ENCODE measurements at places on chromosomes 12 and 14. TPM values are rescaled to one million over a fixed set of nuclear protein-coding genes. Genes with fewer than 3 reads are reported as not detected.

Gene TMEM30B
- 10.0 TPM for polyA plus RNA-seq

Gene RAP1B
- 166 TPM for polyA plus RNA-seq

Gene C14orf39
- polyA plus RNA-seq, result 0.36 TPM

Gene C12orf50
- 0.82 TPM for polyA plus RNA-seq

Gene OLR1
- 1.3 TPM for polyA plus RNA-seq

Gene GCH1
- 10.5 TPM for polyA plus RNA-seq

Gene PMEL
- 3.6 TPM for polyA plus RNA-seq

Gene TMEM233
- polyA plus RNA-seq, result 1.4 TPM

Gene MYF6
- polyA plus RNA-seq, result not detected

GRCh38 chr14:100738704-100739131 lies 12.0 kb downstream of the DLK1 start:
- no peak for DNase-seq

DNA sequence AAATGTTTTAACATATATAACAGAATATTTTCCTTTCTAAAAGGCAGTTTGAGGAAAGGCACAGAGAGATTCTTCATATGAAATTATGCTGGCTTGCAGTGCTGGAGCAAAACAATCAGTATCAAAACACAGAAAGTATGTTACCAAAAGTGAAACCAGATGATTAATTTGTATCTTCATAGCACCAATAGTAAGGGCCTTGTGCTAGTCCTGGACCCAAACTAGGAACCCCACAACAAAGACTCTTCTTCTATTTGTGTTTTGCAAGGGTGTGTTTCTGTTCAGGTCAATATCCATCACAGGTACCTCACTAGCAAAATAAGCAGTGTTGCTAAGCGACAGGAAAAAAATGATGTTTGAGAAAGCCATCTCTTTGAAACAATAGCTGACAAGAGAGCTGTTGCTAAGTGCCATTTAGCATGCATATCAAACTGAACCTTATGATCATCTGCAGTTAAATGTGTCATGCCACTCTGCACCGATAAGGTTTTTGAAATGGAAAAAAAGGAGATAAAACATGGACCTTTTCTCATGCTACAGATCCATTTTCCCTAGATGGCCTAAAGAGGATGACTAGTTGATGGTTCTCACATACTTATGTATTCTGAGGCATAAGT lies 196.2 kb upstream of the ALG10 start:
- DNase-seq, result no peak

GRCh38 chr12:108996320-108996719 lies 24.5 kb downstream of the SVOP start:
- no peak for DNase-seq

DNA sequence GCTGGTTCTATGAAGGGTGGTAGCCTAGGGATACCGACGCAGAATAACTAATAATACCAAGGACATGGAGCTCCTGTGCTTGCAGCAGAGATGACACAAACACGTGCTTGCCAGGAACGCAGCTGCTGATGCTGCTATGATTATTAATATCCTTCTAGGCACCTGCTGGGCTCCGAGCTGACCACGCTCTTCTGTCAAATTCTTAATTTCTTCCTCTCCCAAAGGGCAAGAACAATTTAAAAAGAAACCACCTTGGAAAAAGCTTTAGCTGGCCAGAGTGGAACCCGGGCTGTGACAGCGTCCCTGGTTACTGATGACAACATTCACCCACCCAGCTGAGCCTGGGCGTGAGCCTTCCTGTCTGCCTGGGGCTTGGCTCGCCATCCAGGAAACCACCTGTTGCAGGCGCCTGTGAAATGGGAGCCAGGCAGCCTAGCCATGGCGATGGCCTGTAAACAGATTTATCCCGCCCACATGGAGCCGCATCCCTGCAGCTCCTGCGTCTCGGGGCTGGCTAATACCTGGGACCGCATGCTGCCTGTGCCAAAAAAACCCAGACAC lies 28.8 kb downstream of the CLMN start:
- DNase-seq, result no peak

- DNase-seq, result no peak
These were observed 329.8 kb upstream of the OR4E1 start for GRCh38 chr14:22003461-22003860.

DNA sequence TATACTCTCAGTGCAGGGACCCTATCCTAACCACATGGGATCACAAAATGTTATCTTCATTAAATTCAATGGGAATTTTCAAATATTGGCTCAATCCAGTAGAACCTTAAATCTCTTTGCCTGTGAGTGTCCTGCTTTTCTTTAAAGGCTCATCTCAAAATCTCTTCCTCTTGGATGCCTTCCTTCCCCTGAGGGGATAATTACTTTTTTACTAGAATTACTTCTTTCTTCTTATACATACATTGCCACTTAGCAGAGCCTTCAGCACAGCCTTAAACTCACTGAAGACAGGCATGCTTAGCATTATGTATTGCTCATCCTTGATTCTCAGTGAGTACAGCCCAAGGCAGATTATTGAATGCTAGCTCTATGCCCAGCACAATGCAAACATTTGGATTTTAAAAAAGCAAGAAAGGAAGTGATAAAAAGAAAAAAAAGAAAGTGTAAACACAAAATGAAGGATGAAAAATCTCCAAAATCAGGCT lies 1918.0 kb upstream of the FLRT2 start:
- no peak for DNase-seq

DNA sequence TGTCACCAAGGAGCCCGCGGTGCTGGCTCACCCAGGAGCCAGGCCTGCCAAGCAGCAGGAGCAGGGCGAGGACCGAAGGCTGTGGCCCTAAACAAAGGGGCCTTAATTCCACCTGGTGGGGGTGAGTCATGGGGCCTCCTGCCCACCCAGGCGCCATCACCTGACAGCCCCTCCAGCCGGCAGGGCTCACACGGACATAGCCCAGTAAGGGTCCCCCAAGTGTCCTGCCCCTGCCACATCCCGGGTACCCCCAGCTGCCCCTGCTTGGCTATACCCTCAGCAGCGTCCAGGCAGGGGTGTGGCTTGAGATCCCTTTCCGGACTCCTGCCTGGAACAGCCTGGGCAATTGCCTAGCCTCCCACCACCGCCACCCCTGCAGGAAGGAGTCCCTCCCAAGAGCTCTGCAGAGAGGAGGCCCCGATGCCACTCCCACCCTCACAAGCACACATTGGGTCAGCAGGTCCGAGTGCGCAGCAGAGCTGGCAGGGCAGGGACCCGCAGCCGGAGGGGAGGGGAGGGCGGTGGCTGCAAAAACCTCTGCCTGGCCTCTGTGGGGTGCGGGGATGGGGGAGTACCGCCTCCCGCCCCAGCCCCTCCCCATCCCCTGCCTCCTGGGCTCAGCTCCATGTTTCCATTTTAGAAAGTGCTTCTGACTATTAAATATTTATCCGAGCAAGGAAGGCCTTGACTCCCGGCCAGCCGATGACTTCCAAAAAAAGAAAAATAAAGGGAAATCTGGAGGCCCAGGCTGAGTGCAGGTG lies 4.6 kb downstream of the AHNAK2 start:
- DNase-seq, result no peak

DNA sequence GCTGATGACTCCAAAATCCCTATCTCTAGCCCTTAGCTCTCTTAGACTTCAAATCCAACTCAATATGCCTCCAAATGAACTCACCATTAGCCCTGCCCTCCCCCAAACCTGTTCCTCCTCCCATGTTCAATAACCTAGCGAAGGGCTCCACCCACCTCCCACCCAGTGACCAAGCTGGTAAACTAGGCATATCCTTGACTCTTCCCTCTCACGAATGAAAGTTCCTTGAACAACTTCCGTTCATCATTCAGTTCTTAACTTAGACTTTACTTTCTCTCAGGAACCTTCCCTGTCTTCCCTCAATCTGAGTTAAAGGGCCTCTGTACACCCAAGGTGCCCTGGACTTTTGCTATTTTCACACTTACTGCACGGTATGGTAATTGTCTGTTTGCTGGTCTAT lies 1.9 kb upstream of the KLHDC1 start:
- no peak for DNase-seq

- no peak for DNase-seq
These were observed 70.7 kb downstream of the PPHLN1 start for GRCh38 chr12:42396473-42397259.

- DNase-seq, result no peak
These were observed 37.7 kb downstream of the SYNE2 start for GRCh38 chr14:63890553-63890952.

- no peak for DNase-seq
These were observed 771 bp downstream of the DAAM1 start for GRCh38 chr14:59189091-59189785.

DNA sequence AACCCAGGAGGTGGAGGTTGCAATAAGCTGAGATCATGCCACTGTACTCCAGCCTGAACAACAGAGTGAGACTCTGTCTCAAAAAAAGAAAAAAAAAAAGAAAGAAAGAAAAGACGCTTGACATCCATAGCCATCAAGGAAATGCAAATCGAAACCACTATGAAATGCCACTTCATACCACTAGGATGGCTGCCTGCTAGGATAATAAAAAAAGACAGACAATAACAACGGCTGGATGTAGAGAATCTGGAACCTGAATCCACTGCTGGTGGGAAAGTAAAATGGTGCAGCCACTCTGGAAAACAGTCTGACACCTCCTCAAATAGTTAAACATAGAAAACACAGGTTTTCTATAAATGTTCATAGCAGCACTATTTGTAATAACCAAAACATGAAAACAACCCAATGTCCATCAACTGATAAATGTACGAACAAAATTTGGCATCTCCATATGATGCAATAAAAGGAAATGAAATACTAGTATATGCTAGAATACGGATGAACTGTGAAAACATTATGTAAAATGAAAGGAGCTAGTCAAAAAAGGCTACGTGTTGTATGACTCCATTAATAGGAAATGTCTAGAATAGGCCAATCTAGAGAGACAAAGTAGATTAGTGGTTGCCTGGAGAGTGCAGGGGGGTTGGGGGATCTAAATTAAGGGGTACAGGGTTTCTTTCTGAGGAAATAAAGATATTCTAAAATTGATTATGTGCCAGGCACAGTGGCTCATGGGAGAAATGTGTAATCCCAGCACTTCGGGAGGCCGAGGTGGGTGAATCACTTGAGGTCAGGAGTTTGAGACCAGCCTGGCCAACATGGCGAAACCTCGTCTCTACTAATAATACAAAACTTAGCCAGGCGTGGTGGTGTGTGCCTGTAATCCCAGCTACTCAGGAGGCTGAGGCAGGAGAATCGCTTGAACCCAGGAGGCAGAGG lies 9.7 kb downstream of the WSB2 start:
- no peak for DNase-seq

DNA sequence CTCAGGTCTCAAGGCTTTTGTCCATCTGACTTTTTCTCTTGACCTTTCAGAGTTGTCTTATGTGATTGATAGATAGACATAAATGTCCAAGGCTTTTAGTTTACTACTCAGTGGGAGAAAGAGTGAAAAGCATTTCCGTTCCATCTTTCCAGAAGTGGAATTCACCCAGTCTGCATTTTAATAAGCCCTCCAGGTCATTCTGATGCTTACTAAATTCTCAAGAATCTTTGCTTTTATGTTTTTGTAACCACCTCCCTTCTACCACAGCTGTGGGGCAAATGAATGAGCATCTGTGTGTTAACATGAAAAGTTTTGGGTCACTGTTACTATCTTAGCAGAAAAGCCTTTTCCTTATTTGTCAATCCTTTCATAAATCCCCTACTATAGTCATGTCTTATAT lies 251.4 kb downstream of the LRIG3 start:
- no peak for DNase-seq

DNA sequence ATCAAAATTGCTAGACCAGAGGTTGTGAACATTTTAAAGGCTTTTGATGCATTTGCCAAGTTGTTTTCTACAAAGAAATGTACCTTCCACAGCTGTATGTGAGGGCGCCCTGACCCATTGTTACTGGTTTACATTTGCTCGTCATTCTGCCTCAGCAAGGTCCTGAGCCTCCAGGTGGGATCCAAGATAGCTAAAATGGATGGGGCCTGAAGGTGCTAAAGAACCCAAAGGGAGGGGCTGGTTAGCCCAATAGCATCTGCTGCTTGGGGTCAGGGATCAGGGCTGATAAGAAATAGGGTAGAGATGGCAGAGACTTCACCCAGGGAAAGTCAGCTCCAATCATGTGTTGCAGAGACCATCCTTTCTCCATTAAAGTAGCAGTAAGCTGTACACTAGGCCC lies 43.1 kb downstream of the GALNT16 start:
- no peak for DNase-seq

GRCh38 chr12:56129206-56129941 lies 1.3 kb downstream of the ESYT1 start:
- no peak for DNase-seq

Data from renal pelvis (tissue), 12 donors.